Activated T-cell treated with anti-CD3 and anti-CD28 coated beads, Interleukin-2, amount 50 U/mL, for 72 hours (primary cell): ENCODE measurements at places on chromosomes 7 and 10.

GRCh38 chr10:91924212-91925021 lies 847 bp downstream of the BTAF1 start:
- no peak for DNase-seq

GRCh38 chr7:134890246-134891240 lies 95.8 kb upstream of the AGBL3 start:
- DNase-seq, result no peak

DNA sequence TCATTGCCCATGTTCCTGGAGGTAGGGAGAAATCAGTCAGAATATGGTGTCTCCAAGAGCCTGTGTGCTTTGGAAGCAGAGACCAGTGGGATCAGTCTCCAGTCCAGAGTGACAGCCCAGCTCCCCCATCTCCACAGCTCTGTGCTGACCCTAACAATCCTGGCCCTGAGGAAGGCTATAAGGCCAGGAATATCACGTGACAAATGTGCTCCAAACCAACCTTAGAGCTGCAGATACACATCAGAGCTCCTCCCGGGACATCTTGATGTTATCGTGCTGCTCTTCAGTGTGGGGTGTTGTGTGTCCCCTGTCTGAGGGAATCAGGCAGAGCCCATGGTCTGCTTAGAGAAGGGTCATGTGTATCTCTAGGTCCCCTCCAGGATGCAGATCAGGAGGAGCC lies 15.2 kb downstream of the DMBT1 start:
- DNase-seq, result no peak

GRCh38 chr7:89503281-89503680 lies 651.0 kb upstream of the STEAP1 start:
- DNase-seq, result no peak

DNA sequence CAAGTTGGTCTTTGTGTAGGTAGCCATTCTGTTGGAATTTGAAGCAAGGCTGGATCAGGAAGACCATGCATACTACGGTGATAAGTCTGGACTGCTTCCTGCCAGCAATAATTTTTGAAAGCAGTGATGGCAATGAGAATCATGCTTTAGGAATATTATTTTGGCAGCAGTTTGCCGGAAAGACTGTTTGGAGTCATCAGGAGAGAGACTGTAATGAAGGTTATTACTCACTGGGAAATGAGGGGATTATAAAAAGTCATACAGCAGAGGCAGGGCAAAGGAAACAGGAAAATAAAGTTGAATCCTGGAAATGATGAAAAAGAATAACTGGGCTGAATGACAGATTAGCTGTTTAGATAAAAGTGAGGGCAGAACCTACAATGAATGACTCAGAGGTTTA lies 1136.8 kb upstream of the AUTS2 start:
- DNase-seq, result no peak

GRCh38 chr10:78747401-78748234 lies 321.1 kb upstream of the ZMIZ1 start:
- no peak for DNase-seq

DNA sequence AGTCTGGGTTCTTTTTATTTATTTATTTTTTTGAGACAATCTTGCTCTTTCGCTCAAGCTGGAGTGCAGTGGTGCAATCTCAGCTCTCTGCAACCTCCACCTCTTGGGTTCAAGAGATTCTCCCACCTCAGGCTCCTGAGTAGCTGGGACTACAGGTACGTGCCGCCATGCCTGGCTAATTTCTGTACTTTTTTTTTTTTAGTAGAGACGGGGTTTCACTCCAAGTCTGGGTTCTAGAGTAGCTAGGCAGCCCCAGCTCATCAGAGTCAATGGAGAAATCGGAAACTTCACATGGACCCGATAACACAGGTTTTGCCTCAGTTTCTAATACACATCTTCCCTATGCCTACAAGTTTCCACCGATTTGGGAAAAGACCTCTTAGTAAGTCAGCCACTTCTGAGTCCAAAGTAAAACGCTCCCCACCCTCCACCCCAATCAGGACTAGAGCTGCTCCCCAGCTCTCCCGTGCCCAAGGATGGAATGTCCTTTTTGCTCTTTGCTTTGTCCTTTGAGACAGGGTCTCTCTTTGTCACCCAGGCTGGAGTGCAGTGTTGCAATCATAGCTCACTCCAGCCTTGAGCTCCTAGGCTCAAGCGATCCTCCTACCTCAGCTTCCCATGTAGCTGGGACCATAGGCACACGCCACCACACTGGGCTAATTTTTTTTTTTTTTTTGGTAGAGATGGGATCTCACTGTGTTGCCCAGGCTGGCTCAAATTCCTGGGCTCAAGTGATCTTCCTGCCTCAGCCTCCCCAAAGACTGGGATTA lies 3.8 kb upstream of the SERPINE1 start:
- no peak for DNase-seq

DNA sequence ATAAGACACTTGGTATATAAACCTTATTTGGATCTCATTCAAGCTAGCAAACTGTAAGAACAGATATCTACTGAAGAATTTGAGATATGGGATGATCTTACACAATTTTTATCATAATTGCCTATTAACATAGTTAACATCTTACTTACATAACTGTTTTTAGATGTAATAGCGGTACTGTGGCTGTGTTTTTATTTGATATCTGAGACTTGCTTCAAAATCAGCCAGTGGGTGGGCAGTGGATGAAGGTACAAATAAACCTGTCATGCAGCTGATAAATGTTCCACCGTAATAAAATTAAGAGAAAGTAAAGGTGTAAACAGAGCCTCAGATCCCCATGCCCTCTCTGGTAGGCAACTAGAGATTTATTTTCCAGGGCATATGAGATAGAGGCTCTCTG lies 28.4 kb upstream of the PTPRN2 start:
- no peak for DNase-seq

DNA sequence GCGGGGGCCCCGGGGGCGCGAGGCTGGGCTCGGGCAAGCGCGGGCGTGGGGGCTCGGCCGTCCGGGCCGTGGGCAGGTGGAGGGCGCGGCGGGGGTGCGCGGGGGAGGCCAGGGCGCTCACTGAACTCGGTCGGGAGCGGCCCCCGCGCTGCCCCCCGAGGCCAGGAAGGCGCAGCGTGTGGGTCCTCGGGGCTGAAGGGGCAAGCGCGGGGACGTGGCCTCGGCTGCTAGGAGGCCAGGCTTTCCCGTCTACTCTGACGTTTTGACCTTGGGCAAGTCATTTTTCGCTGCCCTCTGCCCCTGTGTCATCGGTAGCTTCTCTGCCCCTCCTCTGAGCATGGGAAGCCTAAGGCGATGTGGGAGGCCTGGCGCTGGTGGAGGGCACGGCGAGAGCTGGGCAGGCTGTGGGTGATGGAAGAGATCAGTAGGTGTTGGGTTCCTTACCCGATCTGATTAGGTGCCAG lies 441 bp downstream of the FBH1 start:
- DNase-seq, result peak; percentile 41
